Common myeloid progenitor, CD34-positive (primary cell): ENCODE measurements at places on chromosomes 1 and 21.
A peak's percentile ranks its signal among the peaks of the same experiment; 100 is the strongest.

DNA sequence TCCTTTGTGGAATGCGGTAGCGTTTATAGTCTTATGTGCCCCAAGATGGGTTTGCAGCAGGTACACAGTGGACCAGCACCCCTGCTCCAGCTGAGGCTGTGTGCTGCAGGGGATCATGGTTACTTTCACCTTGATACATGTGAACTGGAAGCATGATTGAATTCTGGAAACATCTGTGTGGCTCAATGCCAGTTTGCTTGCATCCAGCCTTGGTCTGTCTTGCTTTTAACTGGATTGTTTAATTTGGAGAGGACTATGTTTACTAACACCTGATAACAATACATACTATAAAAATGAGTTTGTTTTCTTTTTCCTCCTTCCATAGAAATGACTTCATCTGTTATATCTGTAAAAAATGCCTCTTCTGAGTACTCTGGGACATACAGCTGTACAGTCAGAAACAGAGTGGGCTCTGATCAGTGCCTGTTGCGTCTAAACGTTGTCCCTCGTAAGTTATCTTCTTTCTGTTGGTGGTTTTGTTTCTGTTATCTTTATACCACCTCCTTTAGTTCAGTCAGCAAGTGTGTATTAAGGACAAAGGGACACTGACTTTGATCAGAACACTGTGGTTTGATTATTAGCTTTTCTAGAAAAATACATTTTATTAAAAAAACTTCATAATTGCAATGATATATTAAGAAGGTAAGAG is 47.7 kb downstream of the CXADR start:
- no peaks in the 10 kb centered on the region for H3K36me3 ChIP-seq
- H3K4me1 ChIP-seq: no peaks in the 10 kb centered on the region
- no peak for DNase-seq
- H3K27ac ChIP-seq: no peak overlapping the region
- H3K27me3 ChIP-seq: no peaks in the 10 kb centered on the region

- H3K27me3 ChIP-seq: no peaks in the 10 kb centered on the region
- DNase-seq: no peak
- H3K27ac ChIP-seq: no peak overlapping the region
- H3K4me3 ChIP-seq: no peak overlapping the region
- H3K4me1 ChIP-seq: no peaks in the 10 kb centered on the region
These were observed 11.7 kb downstream of the LUZP1 start for GRCh38 chr1:23156940-23157339.

GRCh38 chr1:56897150-56898004 is 42.8 kb downstream of the C8A start:
- peaks cover 2% of the 10 kb centered on the region for H3K27me3 ChIP-seq
- no peak overlapping the region for H3K4me3 ChIP-seq
- no peaks in the 10 kb centered on the region for H3K4me1 ChIP-seq
- no peak overlapping the region for H3K27ac ChIP-seq

GRCh38 chr1:154837672-154838171 is 32.4 kb downstream of the KCNN3 start:
- H3K27me3 ChIP-seq: no peaks in the 10 kb centered on the region
- no peaks in the 10 kb centered on the region for H3K4me1 ChIP-seq
- no peak overlapping the region for H3K4me3 ChIP-seq
- no peak overlapping the region for H3K27ac ChIP-seq

GRCh38 chr1:55645270-55645669 is 430.1 kb upstream of the USP24 start:
- H3K27ac ChIP-seq: no peak overlapping the region
- DNase-seq: no peak
- H3K4me3 ChIP-seq: no peak overlapping the region
- no peaks in the 10 kb centered on the region for H3K36me3 ChIP-seq
- H3K27me3 ChIP-seq: peaks cover 5% of the 10 kb centered on the region

GRCh38 chr1:246947255-246947654 is 15.5 kb upstream of the AHCTF1 start:
- no peak overlapping the region for H3K4me3 ChIP-seq
- H3K27ac ChIP-seq: no peak overlapping the region
- DNase-seq: no peak
- peaks cover 3% of the 10 kb centered on the region for H3K4me1 ChIP-seq
- no peaks in the 10 kb centered on the region for H3K27me3 ChIP-seq

DNA sequence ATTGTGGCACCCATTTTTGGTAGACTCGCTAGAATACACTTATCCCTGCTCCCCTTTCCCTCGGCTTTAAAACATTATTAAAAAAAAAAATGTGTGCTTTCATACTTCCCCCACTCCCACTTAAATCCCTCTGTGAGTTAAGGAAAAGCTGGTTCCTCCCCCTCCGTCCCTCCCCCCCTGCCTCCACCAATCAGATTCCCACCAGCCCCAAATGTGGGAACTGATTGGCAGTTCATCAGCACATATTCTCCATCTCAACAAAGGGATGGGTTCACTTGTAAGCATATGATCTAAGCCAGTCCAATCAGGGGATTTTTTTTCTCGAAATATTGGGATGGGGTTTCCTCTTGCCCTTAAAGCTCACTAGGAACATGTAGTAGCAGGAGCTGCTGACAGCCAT is 10.8 kb upstream of the FYB2 start:
- no peak for DNase-seq
- H3K4me3 ChIP-seq: no peak overlapping the region
- no peaks in the 10 kb centered on the region for H3K36me3 ChIP-seq
- no peak overlapping the region for H3K27ac ChIP-seq
- no peaks in the 10 kb centered on the region for H3K4me1 ChIP-seq

DNA sequence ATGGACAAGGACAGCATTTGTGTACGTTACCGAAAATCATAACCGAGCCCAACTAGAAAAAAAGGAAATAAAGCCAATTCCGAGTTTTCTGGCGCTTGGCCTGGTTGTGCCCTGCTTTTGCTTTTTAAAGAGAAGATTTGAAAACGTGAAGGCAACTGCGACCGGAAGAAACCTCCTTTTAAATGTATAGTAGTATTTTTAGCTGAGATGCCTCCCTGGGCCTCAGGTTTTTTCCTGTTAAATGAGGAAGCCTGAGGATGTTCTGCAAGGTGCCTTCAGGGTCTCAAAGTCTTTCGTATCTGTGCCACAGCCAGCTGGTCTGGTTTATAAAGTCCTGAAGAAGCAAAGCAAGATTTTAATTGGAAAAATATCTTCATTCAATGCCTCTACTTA is 371 bp upstream of the ODF2L start:
- peak overlapping the region; percentile 58 for H3K27ac ChIP-seq
- peaks cover 16% of the 10 kb centered on the region for H3K4me1 ChIP-seq
- H3K27me3 ChIP-seq: no peaks in the 10 kb centered on the region

GRCh38 chr1:168057921-168058320 is 78.8 kb downstream of the GPR161 start:
- no peak overlapping the region for H3K27ac ChIP-seq
- H3K4me1 ChIP-seq: no peaks in the 10 kb centered on the region
- H3K4me3 ChIP-seq: no peak overlapping the region

DNA sequence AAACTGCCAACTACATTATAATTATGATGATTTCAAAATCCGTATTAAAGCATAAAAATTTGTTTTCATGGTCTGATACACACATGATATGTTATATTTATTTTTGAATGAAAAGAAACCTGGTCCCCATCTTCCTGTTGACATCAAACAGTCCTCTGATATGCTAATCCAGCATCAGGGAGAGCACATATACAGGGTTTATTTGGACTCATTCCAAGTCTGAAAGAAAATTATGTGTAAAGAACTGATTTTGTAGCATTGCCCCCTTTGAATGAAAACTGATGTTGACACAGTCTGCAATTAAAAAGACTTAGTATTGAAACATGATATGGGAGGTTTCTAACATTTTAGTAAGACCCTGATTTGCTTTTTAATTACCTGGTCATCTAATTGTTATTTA is 119.4 kb downstream of the NEK7 start:
- no peak for DNase-seq
- no peak overlapping the region for H3K27ac ChIP-seq
- no peak overlapping the region for H3K4me3 ChIP-seq
- H3K36me3 ChIP-seq: peaks cover 3% of the 10 kb centered on the region
- H3K4me1 ChIP-seq: no peaks in the 10 kb centered on the region

- no peak overlapping the region for H3K27ac ChIP-seq
- H3K4me1 ChIP-seq: peaks cover 5% of the 10 kb centered on the region
- peaks cover 4% of the 10 kb centered on the region for H3K36me3 ChIP-seq
- H3K4me3 ChIP-seq: no peak overlapping the region
- DNase-seq: no peak
- no peaks in the 10 kb centered on the region for H3K27me3 ChIP-seq
These were observed 23.8 kb upstream of the KIAA1614 start for GRCh38 chr1:180888870-180889269.
